ENCODE measurements at places on chromosomes 2 and 18. TPM values are rescaled to one million over a fixed set of nuclear protein-coding genes. Genes with fewer than 3 reads are reported as not detected.

SP5 gene
- not detected for total RNA-seq

OTX1 gene
- total RNA-seq: not detected

DNA sequence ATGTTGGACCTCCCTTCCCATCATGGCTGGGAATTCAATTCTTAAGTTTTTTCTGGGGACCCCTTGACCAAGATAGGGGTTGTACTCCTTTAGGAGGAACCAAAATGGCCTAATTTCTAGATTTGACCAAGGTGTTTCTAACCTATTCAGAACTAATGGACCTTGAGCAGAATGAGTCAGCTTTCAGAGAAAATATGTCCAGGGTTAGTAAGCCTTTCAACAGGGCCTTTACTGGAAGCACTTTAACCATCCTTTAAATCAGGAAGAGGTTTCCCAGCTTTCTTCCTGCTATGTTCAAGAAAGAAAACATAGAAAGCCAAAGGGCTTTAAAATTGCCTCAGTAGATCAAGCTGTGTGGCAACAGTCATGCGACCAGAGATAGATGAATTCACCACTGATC, 1184.9 kb upstream of the ACVR2A start:
- DNase-seq: no peak

DNA sequence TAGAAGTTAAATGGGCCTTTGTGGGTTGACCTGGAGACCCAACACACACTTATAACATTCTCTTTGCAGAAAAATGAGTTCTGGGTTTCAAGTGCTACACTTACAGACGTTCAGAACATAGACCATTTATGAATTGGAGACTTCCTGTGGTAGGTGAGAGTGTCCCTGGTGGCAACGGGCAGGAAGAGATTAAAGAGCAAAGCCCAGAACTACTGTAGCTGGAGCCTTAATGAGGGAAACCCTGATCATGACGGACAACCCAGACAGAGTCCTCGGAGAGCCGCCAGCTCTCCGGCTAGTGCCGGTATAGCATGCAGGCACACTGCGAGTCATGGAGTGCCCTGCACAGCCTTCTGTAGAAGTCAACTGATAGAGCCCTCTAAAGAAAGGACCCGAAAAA, 44.5 kb upstream of the RMDN2 start:
- no peak for DNase-seq

DNA sequence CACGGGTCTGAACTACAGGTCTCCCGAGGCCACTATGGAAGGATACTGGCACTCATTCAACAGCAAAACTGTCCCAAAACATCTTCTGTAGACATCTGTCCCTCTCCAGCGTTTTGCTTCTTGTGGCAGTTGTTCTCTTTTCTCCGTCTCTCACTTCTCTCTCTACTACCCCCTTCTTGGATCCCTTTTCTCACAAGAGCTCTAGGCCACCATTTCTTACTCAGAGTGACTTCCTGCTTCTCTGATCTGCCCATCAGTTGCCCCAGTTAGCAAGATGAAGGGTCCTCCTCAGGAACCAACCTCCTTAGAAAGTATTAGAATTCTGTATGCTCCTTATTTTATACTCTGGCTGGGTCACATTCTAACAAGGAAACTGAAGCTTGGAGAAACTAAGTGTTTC, 32.6 kb downstream of the BCL2 start:
- DNase-seq: no peak

DNA sequence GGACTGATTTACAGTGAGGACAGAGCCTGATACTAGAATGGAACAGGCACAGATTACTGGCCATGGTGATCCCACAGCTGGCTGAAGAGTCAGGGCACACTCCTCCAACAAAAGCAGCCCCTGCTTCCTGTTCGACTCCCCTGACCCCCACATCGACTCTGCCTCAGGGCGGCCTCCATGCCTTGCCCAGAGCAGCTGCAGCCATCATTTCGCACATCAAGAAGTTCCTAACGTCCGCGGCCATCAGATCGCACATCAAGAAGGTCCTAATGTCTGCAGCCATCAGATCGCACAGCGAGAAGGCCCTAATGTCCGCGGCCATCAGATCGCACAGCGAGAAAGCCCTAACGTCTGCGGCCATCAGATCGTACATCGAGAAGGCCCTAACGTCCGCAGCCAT, 192.8 kb upstream of the PXDN start:
- no peak for DNase-seq

- DNase-seq: no peak
Observed at GRCh38 chr2:227864161-227864756, 7.2 kb upstream of the DAW1 start.

- no peak for DNase-seq
Observed at GRCh38 chr2:39719317-39719716, 53.6 kb downstream of the TMEM178A start.

DNA sequence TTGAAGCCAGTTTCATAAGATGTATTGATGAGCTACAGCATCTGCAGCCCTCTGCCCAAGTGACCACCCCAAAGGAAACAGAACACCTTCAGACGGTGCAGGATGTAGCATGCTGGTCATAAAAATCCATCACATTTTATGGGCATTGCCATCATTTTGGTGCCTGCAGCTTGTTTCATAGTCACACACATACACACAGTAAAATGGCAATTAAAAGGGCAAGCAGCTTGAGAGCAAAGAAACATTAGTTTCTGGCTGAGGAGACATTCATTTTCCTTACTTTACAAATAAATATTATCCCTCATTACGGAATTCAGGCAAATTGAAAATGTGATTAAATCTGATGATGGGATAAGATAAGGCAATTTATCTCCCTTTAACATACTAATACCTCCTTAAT, 13.4 kb downstream of the MYO5B start:
- no peak for DNase-seq

DNA sequence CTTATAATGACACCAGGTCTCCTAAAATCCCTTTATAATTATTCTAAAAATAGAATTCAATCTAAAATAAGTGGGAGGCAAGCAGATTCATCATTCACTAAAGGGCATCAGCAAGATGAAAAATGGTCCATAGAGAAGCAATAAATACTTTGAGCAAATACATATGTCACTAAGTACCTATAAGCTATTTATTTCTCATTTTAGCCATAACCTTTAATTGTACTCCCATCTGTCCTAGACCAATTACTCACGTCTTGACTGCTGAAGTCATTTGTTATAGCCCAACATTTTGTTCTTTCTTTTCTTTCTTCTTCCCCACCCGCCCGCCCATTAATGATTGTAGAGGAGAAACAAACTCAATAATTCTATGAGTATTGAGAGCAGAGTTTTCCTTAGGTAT, 105.7 kb downstream of the MAP2 start:
- DNase-seq: no peak
